BJ (cell line): ENCODE measurements at places on chromosomes 2 and 18.

- DNase-seq = no peak
These were observed at the start of gene METTL5 for GRCh38 chr2:169824373-169825333. TSS of gene METTL5 (minus strand) at chr2:169824905. CDS start at chr2:169824597, 308 bp downstream.

DNA sequence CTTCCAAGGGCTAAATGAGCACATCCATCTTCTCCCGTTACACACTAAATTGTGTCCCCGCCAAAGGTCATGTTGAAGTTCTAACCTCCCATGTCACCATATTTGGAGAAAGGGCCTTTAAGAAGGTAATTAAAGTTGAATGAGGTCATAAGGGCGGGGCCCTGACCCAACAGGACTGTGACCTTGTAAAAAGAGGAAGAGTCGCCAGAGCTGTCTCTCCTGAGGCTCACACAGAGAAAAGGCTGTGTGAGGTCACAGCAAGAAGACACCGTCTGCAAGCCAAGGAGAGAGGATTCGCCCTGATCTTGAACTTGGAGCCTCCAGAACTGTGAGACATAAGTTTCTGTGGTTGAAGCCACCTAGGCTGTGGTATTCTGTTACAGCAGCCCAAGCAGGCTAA is 24.1 kb downstream of the TRABD2A start:
- no peak for DNase-seq

DNA sequence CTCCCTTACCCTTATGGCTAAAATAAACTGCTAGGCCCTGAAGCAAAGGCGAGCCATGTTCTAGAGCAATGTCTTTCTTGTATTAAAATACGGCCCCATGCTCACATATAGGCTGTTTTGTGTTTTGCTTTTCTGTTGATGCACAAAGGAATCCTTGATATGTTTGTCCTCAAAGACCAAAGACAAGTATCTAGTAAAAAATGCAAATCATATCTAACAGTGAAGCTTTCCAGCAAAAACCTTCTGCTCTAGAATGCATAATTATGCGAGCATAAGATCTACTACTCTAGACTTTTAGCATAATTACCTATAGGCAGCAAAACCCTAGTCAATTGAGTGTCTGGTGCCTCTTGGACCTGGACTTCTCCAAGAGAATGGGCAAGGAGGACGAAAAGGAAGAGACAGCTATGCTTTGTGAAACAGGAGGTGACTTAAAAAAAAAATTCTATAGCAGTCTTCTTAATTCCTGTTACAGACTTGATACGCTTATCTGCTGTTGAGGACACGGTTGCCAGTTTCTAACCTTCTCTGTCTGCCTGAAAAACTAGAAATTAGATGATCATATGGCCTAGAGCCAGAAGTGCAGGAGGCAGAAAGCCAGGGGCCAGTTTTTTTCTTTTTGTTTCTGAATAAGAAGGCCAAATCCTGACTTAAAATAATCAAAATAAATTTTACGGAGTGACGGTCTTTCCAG is 1.5 kb upstream of the AMMECR1L start:
- DNase-seq = no peak

- no peak for DNase-seq
These were observed 29.9 kb downstream of the SCN7A start for GRCh38 chr2:166464187-166464586.

GRCh38 chr2:239839306-239839705 is 185.8 kb downstream of the NDUFA10 start:
- no peak for DNase-seq

- DNase-seq = no peak
These were observed 15.6 kb upstream of the MAP3K20 start for GRCh38 chr2:173059971-173060461.

GRCh38 chr18:62606106-62606505 is 83.3 kb downstream of the ZCCHC2 start:
- DNase-seq = no peak

- DNase-seq = no peak
These were observed 2.7 kb upstream of the CROCC2 start for GRCh38 chr2:240903191-240904060.

DNA sequence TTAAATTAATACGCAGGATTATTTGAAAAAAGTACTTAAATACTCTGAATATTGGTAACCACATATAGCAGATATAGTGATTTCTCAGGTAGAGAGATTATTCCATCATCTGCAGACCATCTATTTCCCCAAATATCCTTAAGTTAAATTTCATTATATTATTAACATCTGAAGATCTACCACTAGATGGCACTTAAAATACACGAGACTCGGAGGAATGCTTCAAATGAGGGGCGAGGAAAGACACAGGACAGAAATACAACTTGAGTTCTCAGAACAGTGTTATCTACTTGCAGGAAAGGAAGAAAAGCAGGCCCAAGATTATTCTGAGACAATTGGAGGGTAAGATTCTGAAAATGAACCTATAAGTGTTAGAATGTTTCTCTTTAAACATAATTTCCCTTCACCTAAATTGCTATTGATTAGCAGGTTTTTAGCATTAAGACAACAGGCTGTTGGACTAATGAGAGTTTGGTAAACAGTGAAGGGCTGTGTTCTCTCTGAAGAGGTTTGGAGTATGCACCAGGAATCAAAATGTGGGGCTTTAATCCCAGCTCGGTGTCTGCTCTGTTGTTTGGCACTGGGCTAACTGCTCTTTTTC is 76.9 kb upstream of the GCFC2 start:
- no peak for DNase-seq

DNA sequence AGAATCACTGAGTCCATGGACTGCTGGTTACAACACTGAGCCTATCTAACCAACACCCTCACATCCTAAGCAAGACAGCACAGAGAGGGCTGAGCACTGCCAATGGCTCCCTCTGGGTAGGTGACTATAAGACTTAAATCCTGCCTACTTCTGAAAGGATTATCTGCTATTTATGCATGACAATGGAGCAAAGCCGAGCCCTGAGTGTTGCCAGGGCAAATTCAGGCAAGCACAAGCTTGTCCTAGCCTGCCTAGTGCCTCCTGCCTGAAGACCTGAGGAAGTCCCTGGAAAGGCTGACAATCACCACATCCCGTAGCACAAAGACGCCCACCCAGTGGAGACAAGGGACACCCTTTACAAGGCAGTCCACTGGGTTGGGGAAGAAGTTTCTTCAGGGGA is 129.7 kb downstream of the OSR1 start:
- DNase-seq = no peak

DNA sequence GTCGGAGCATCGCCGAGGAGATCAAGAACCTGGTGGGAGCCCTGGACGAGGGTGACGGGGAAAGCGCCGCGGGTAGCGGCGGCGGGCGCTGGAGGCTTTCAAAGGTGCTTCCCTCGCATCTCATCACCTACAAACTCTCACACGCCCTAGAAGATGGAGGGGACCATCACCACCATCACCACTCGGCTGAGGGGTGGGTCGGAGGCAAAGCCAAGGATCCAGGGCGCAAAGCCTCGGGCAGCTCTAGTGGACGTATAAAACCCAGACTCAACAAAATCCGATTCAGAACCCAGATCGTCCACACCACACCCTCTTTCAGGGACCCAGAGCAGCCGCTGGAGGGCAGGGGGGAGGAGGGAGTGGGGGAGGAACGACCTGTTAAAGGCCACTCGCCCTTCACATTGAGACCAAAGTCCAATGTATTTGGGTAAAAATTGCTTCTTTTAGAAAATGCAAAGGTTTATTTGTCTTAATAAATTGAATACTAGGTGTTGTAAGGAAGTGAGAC is 1.5 kb downstream of the SOWAHC start:
- DNase-seq = no peak

- DNase-seq = no peak
These were observed 320.4 kb upstream of the REV1 start for GRCh38 chr2:99810225-99810624.

DNA sequence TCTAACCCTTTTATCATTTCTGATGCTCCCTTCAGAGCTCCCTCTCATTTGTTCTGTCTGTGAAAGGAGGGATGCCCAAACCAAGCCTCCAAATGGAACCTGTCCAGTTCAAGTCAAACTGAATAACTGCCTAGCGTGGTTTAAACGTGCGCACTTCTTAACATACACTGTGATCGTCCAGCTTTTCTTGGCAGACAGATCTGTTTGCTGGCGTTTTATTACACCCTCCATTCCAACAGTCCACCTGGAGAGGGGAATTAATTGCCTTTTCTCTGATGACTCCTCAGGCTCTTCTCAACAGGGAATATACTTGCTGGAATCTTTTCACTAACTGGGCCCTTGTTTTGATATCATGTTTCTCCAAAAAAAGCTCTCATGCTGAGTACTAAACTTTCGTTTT is 379.2 kb upstream of the POU3F3 start:
- DNase-seq = no peak

DNA sequence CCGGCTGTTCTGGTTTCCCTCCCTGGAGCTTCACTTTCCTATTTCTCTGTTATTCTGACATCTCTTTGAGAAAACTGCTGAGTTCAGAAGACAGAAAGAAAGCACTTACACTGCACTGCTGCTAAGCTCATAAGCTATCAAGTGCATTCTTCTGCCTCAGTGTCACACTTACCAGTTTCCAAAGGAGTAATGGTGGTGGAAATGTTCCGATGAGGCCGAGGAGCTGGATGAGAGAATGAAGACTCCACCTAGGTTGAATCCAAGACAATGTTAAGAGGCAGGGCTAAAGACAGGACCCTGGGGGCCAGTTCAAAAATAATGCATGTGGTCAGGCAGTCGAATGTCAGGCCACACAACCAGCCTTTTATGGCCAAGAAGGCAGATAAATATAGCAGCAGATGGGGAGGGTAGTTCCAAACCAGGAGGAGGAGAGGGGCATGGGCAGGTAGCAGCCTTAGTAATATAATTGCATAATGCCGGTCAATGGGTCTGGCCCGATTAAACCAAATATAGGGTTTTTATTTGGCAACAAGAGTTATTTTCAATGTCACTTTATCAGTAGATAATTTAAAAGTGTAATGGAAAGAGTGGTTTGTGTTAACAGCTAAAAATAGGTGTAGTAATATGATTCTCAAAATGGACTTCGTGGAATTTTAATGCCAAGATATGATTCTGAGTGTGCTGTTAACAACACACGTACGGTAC is at the start of gene MYOM1:
TSS of gene MYOM1 (minus strand) at position 338 of the 705 bp plus-strand sequence. CDS start 4,745 bp downstream, outside the sequence.
- DNase-seq = no peak

DNA sequence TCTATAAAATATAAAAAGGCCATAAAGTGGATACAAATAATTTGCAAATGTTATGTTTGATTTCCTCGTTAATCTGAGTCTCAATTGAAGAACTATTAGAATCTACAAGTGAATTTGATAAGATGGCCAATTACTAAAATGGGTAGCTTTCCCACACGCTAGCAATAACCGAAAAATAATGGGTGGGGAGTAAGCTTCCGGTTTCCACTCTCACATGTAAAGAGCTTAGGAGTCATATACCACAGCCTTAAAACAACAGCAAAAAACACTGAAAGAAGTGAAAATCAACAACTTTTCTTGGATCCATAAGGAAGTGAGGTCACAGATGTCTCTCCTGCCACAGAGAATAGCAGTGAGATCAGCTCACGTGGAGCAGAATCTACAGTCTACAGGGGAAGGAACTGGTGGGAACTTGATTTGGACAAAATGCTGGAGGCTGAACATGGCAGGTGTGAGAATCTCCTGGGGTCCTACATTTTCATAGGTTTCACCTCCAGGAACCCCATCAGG is 18.6 kb downstream of the THAP4 start:
- DNase-seq = no peak

DNA sequence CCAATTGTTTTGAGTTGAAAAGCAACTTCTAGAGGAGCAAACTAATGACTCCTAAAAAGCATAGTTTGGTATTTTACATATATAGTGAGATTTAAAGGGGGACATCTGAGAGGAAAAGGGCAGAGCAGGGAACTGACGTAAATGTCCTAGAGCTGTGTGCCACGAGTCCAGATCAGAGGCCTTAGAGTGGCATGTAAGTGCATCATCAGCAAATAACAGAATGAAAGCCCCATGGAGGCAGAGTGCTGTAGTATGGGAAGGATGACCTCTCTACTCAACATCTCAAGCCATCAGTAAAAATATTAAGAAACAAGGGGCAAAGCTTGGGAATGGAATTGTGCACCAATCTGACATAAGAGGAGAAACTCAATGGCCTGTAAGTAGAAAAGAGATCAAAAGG is 31.4 kb downstream of the SCG2 start:
- DNase-seq = no peak

DNA sequence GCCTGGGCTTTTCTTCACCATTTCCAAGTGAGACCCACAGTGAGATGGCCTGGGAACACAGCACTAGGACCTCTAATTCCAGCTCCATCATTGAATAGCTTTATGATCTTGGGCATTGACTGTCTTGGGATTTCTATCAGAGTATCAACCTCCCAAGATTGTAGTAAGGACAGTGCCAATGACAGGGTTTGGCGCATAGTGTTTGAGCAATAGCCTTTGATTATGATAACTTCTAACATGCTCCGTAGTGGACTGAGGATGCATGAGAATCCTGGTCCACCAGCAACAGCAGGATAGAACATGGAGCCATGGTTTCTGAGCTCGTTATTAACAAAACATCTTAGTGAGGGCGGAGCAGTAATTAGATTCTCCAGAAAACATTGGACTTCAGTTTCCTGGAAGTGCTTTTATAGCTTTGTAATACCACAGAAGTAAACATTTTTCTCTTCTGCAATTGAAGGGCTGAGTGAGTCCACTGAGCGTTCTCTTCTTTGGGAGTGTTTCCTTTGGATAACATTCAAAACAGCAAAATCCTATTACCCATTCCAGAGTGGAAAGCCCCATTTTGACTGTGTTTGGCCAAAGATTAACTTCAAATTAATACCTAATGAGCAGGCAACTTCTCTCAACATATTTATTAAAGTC is 63.7 kb downstream of the IL1R2 start:
- DNase-seq = no peak

DNA sequence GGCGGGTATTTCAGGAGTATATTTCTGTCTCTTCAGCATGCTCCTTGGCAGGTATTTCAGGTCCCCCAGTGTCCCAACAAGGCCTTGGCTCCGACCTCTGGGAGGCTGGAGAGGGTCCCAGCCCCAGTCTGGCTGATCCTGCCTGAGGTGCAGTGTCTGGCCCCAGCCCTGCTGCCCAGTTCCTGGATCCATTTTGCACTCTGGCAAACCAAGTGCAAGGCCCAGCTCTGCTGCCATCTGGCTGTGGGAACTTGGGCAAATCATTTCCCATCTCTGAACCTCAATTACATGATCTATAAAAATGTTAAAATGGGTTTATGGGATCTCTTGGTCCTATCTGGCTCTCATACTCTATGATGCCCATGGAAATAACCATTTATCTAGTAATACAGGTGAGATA is 63.6 kb downstream of the ZBTB7C start:
- DNase-seq = no peak

- no peak for DNase-seq
These were observed 118.7 kb upstream of the DNMT3A start for GRCh38 chr2:25460261-25460905.
